ENCODE measurements at places on chromosomes 3 and 15. TPM values are rescaled to one million over a fixed set of nuclear protein-coding genes. Genes with fewer than 3 reads are reported as not detected.
A peak's percentile ranks its signal among the peaks of the same experiment; 100 is the strongest.

Gene LINGO1
- polyA plus RNA-seq: 25.0 TPM

DNA sequence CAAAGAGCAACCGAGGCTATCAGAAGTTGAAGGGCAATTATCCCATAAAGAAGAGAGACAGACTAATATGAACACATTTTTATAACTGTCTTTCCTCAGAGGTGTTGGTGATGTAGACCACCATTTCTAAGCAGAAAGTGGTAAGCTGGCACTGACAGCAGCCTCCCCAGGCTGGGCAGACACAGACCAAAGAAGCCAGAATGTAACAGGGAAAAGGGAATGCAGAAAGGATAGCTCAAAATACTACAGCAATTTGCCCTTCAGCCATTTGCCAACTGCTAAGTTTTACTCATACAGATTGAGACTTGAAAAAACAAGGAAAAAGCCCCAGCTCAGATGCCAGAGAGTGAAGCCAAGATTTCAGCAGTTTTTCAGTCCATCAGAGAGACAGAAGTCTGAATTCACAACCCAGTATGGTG, 73.5 kb upstream of the ABI3BP start:
- H3K4me3 ChIP-seq: no peak overlapping the region
- no peaks in the 10 kb centered on the region for H3K27me3 ChIP-seq
- H3K27ac ChIP-seq: no peak overlapping the region
- H3K4me1 ChIP-seq: peaks cover 23% of the 10 kb centered on the region

DNA sequence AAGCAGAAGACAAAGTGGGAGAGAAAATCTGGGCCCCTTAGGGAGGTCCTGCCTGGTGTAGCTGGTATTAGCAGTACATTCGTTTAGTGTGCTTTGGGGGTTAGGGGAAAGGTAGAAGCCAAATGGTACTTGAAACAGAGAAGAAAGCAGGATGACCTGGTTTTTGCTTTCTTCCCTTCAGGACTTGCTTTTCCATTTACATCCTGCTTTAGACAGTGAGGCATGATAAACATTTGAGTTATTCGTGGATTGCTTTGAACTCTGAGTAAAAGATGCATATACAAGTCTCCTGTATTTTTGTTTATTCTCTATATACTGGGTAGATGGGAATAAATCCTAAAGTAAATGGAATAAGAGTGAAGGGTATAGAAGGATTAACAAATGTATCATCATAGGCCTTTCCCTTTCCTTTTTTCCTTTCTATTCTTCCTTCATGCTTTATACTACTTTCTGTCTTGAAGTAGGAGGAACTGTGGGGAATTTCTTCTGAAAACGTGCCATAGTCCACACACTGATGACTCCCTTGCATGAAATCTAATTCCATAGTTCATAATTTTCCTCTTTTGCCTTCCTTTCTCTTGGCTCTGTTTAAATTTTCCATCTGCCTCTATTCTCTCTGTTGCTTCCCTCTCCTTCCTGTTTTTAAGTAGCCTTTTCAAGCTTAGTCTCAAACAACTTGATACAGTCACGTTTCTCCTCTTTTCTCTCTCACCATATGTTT, 139.5 kb upstream of the RBMS3 start:
- H3K4me1 ChIP-seq: no peaks in the 10 kb centered on the region
- H3K4me3 ChIP-seq: no peak overlapping the region
- no peaks in the 10 kb centered on the region for H3K27me3 ChIP-seq
- H3K36me3 ChIP-seq: no peaks in the 10 kb centered on the region
- no peak overlapping the region for H3K27ac ChIP-seq

Gene SERINC4
- 0.42 TPM for polyA plus RNA-seq

GRCh38 chr3:34111361-34111760, 312.9 kb downstream of the PDCD6IP start:
- no peak overlapping the region for H3K27ac ChIP-seq
- H3K36me3 ChIP-seq: no peaks in the 10 kb centered on the region
- no peaks in the 10 kb centered on the region for H3K4me1 ChIP-seq
- no peaks in the 10 kb centered on the region for H3K27me3 ChIP-seq
- DNase-seq: no peak

DNA sequence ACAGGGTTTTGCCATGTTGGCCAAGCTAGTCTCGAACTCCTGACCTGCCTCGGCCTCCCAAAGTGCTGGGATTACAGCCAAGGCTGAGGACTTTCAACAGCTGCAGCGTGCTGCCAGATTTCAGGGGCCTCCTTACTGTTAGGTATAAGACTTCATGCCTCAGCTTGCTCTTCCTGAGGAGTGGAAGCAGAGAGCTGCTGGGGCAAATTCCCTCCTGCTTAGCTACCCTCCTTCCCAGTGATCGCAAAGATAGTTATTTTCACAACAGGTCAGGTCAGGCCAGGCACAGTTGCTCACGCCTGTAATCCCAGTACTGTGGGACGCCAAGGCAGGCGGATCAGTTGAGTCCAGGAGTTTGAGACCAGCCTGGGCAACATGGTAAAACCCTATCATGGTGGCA, 2.6 kb upstream of the CPNE9 start:
- peaks cover 19% of the 10 kb centered on the region for H3K27me3 ChIP-seq
- H3K4me3 ChIP-seq: no peak overlapping the region
- no peak overlapping the region for H3K27ac ChIP-seq
- peaks cover 52% of the 10 kb centered on the region for H3K36me3 ChIP-seq
- no peak for DNase-seq

DNA sequence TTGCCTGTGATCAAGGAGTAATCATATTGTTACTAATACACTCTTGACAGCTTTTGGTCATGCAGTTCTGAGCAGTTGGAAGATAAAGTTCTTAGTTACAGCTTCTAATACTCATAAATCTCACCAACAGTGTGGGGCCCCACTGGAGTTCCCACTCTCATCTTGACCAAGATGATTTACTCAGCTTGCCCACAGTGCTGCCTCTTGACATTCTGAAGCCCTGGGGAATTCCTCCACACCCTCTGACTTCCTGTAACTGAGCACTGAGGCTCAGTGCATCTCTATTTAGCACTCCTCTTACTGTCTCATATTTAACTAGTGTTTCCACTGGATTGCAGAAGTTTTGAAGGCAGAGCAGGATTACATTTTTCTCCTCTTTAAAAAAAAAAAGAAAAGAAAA, 1.9 kb upstream of the ARL6IP5 start:
- peak overlapping the region; percentile 31 for H3K27ac ChIP-seq
- H3K36me3 ChIP-seq: no peaks in the 10 kb centered on the region
- no peaks in the 10 kb centered on the region for H3K27me3 ChIP-seq
- H3K4me1 ChIP-seq: peaks cover 46% of the 10 kb centered on the region
- DNase-seq: peak; percentile 68

GRCh38 chr3:158465074-158465473, 105.9 kb upstream of the MLF1 start:
- no peaks in the 10 kb centered on the region for H3K36me3 ChIP-seq
- no peak overlapping the region for H3K4me3 ChIP-seq
- no peak overlapping the region for H3K27ac ChIP-seq
- no peak for DNase-seq
- H3K27me3 ChIP-seq: no peaks in the 10 kb centered on the region
- H3K4me1 ChIP-seq: no peaks in the 10 kb centered on the region

Gene LRRC49
- polyA plus RNA-seq: 7.2 TPM

Gene VGLL3
- polyA plus RNA-seq: 7.4 TPM

GRCh38 chr3:64148955-64149653, 76.2 kb downstream of the PRICKLE2 start:
- H3K27ac ChIP-seq: peak overlapping the region; percentile 54
- DNase-seq: peak; percentile 63
- no peaks in the 10 kb centered on the region for H3K27me3 ChIP-seq

GRCh38 chr3:156493887-156494286, 61.0 kb downstream of the SSR3 start:
- no peaks in the 10 kb centered on the region for H3K36me3 ChIP-seq
- no peaks in the 10 kb centered on the region for H3K27me3 ChIP-seq
- no peak for DNase-seq
- no peak overlapping the region for H3K27ac ChIP-seq

DNA sequence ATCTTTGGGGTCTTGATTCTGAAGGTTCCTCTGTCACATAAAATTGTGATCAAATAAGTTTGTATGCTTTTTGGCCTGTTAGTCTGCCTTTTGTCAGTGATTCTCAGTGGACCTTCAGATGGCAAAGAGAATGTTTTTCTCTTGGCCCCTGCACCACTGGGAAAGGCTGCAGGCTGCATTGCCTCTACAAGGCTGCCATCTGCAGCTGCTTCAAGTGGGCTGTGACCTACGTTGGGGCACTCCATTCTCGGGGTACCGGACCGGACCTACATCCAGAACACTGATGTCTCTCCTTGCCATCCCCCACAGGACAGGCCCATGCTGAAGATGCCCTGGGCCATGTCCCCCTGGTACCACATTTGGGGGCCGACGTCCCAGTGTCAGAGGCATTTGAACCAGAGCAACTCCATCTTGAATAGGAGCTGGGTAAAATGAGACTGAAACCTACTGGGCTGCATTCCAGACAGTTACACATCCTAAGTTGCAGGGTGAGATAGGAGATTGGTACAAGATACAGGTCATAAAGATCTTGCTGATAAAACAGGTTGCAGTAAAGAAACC, 37.5 kb upstream of the MFGE8 start:
- H3K27me3 ChIP-seq: no peaks in the 10 kb centered on the region
- H3K4me3 ChIP-seq: no peak overlapping the region
- no peak for DNase-seq
- H3K36me3 ChIP-seq: no peaks in the 10 kb centered on the region

Gene PP2D1
- 0.39 TPM for polyA plus RNA-seq

DNA sequence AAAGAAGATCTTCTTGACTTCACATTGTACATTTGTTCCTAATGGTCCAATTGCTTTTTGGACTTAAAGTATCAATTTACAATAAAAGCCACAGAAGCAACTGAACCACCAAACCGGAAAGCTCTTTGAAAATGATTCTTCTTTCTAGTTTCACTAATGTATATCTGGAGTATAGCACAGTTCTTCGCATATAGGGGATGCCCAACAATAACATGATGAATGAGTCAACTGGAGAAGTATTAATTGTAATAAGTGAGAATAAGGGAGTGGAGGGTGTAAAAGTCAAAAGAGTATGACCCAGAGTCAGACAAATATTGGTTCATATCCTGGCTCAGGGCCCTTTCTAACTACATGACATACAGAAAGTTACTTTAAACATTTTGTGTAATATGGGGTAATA, 425.2 kb downstream of the ZBTB20 start:
- H3K4me1 ChIP-seq: peaks cover 5% of the 10 kb centered on the region
- no peaks in the 10 kb centered on the region for H3K36me3 ChIP-seq
- no peak for DNase-seq
- no peaks in the 10 kb centered on the region for H3K27me3 ChIP-seq

Gene MYZAP
- polyA plus RNA-seq: 17.5 TPM

Gene NMB
- polyA plus RNA-seq: 2.2 TPM

GRCh38 chr3:42701371-42702065, 1.1 kb downstream of the HHATL start:
- H3K4me1 ChIP-seq: no peaks in the 10 kb centered on the region
- peak; percentile 25 for DNase-seq
- no peaks in the 10 kb centered on the region for H3K36me3 ChIP-seq
- no peak overlapping the region for H3K4me3 ChIP-seq

- no peaks in the 10 kb centered on the region for H3K27me3 ChIP-seq
- no peaks in the 10 kb centered on the region for H3K36me3 ChIP-seq
- no peak overlapping the region for H3K4me3 ChIP-seq
Observed at GRCh38 chr3:53457068-53457467, 37.3 kb upstream of the CACNA1D start.

DNA sequence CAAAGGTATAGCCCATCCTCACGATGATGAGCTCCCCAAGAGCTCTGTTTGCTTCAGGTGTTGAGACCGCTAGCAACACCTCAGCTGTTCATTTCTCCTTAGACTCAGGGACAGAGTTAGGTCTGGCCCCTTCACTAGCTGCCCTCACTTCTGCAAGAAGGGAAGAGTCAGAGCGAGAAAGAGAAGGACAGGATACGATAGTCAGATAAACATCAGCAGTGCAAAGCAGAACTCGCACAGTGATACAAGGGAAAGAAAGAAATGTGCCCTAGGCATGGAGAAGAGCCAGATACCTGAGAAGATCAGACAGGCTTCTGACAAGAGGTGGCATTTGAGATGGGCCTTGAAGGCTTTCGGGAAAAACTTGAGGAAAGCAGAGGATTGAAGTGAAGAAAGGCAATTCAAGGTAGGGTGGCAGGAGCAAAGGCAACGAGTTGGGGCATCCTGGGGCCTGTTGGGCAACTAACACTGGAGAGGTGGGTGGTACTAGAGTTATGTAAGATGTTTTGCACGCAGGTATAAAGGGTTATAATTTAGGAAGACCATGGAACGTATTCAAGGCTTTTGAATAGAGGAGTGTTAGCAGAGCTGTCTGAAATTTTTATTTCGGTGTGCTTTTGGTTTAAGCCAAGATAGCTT, 106.0 kb downstream of the PGPEP1L start:
- no peak overlapping the region for H3K4me3 ChIP-seq
- peaks cover 20% of the 10 kb centered on the region for H3K36me3 ChIP-seq

Gene MESP2
- 0.30 TPM for polyA plus RNA-seq

Gene UMPS
- polyA plus RNA-seq: 30.2 TPM

DNA sequence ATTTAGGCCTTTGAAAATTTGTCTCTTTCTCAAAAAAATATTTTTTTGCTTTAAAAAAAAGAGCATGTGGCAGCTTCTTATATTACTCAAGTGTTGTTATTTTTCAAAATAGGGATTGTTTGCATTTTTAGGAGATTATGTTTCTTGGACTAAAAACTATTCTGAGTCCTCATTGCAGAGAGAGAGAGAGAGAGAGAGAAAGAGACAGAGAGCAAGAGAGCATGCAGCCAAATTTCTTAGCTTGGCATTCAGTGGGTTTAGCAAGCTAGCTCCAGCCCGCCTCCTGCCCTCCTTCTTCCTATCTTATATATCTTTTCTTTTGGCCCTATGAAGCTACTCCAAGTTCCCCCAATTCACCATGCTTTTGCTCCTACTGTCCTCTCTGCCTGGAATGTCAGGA, 55.7 kb downstream of the CEMIP start:
- no peaks in the 10 kb centered on the region for H3K27me3 ChIP-seq
- no peaks in the 10 kb centered on the region for H3K4me1 ChIP-seq
- DNase-seq: no peak
- H3K27ac ChIP-seq: no peak overlapping the region
- no peaks in the 10 kb centered on the region for H3K36me3 ChIP-seq

DNA sequence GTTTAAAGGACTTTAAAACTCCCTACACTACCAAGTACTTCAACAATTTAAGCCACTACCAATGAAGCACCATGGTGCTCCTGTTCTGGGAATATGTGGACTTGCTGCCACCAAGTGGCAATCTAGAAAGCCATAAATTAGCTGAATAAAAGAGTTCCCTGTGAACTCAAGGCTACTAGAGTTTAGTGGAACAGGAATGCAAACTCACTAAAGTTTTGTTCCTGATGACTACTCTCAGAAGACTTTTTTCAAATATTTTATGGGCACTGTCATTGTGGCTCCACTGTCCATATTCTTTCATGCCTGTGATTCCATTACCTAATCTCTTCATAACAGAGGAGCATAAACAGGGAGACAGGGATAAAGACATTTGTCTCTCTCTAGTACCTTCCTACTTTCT, 63.9 kb downstream of the TMCC1 start:
- H3K36me3 ChIP-seq: peaks cover 4% of the 10 kb centered on the region
- H3K27me3 ChIP-seq: no peaks in the 10 kb centered on the region
- DNase-seq: peak; percentile 61
- no peak overlapping the region for H3K4me3 ChIP-seq
- H3K27ac ChIP-seq: no peak overlapping the region

- DNase-seq: no peak
- no peak overlapping the region for H3K27ac ChIP-seq
- no peaks in the 10 kb centered on the region for H3K4me1 ChIP-seq
Observed at GRCh38 chr15:83644439-83644838, 9.5 kb upstream of the ADAMTSL3 start.
